Activated T-cell treated with anti-CD3 and anti-CD28 coated beads for 48 hours (primary cell): ENCODE measurements at places on chromosomes 12 and 14.
A peak's percentile ranks its signal among the peaks of the same experiment; 100 is the strongest.

DNA sequence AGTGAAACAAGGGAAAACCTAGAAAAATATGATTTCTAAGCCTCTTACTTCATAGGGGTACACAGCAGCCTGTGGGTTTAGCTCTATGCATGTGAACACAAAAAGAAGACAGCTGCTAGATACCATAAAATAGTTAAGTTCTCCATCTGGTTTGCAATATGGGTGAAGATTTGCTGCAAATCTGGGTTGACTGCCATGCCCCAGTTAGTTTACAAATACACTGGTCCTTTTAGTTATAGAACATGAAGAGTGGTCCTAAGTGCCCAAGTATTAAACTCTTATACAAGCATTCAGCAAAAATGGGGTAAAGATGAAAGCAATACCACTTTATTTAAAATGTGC is 176.1 kb downstream of the AEBP2 start:
- no peak for DNase-seq

GRCh38 chr12:26711569-26711968 is 121.4 kb downstream of the ITPR2 start:
- no peak for DNase-seq

GRCh38 chr12:45730348-45731189 is 1.1 kb downstream of the ARID2 start:
- peak; percentile 45 for DNase-seq

GRCh38 chr12:69610126-69610525 is 581 bp downstream of the LRRC10 start:
- DNase-seq = no peak

DNA sequence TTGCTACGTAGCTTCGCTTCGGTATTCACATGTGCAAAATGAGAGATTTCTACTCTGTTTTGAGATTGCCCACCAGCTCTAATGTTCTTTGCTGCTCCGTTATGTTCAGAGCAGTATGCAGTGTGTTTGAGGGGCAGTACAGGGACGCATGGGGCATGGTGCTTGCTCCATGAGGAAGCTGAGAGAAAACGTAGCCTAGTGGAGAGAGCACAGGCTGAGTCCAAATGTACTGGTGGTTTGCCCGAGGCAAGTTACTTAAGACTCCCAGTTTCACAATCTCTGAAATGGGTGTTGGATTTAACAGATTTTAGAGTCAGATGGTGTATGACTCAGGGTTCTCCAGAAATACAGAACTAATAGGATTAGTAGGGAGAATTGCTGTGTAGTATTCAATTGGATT is 310.5 kb downstream of the ETNK1 start:
- DNase-seq = no peak

DNA sequence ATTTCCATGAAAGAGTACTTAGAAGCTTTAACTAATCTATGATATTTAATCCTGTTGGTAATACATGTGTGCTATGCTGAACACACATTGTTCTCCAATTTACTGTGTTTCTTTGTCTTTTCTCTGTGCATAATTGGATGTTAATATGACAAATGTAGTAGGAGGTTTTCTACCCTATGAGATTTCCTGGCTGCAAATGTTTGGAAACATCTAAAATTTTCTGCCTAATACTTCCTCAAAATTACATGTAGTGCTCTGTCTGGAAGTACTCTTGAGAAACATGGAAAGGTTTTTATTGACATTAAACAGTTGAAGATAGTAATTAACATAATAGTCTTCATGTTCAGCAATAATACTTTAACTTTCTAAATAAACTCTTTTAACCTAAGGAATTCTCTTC is 213.0 kb downstream of the KITLG start:
- DNase-seq = no peak

- DNase-seq = no peak
Measured at GRCh38 chr12:48000878-48001504, 3.3 kb downstream of the COL2A1 start.

GRCh38 chr14:58718226-58719205 is 80.8 kb downstream of the DACT1 start:
- no peak for DNase-seq
